ENCODE measurements at places on chromosomes 16 and 17.

GRCh38 chr16:71201556-71201955, 29.0 kb downstream of the HYDIN start:
- H3K4me1 ChIP-seq = no peaks in the 10 kb centered on the region
- no peaks in the 10 kb centered on the region for H3K36me3 ChIP-seq
- DNase-seq = no peak
- H3K27me3 ChIP-seq = no peaks in the 10 kb centered on the region
- H3K27ac ChIP-seq = no peak overlapping the region

DNA sequence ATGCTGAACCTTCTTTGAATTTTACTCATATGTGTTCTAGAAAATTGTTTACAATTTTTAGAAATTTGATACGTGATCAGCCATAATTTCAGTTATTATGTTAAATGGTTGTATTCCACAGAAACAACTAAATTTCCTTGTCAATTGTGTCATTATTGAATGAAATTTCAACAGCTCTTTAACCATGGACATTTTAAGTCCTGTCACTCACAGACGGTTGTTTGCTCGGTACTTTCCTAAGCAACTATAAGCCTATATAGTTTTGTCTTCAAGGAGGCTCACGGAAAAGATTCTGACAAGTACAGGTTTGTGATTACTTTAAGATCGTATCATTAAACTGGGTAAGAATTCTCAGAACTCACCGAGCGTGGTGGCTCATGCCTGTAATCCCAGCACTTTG, 31.8 kb downstream of the SLC39A11 start:
- DNase-seq = no peak
- no peaks in the 10 kb centered on the region for H3K4me1 ChIP-seq
- no peaks in the 10 kb centered on the region for H3K27me3 ChIP-seq
- no peak overlapping the region for H3K4me3 ChIP-seq
- no peaks in the 10 kb centered on the region for H3K36me3 ChIP-seq

DNA sequence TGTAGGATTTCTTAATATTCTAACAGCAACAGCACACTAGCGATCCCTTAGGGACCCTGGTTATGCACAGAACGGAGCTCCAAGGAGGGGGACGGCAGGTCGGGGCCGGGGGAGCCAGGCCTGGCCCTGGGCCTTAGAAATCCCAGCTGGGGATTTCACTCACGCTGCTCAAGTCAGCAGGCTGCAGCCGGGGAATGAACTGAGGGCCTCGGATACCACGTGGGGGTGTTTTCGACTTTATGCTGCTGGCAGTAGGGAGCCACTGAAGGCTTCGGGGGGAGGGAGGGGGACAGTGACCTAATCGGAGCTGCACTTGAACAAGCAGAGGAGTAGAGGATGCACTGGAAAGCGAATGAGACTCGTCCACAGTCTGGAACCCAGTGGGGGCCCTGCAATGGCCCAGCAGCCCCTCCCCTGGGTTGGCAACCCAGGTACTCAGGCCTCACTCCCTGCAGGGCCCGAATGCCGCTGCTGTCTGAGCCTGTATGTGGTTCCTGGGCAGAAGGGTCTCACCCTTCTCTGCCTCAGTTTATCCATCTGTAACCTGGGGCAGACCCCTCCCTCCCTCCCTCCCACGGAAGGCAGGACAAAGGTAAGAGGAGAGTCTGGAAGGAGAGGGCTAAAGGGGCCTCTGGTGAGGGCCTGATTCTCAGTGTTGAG, 53.7 kb downstream of the RPH3AL start:
- no peaks in the 10 kb centered on the region for H3K4me1 ChIP-seq
- H3K4me3 ChIP-seq = no peak overlapping the region
- no peaks in the 10 kb centered on the region for H3K36me3 ChIP-seq
- DNase-seq = no peak

DNA sequence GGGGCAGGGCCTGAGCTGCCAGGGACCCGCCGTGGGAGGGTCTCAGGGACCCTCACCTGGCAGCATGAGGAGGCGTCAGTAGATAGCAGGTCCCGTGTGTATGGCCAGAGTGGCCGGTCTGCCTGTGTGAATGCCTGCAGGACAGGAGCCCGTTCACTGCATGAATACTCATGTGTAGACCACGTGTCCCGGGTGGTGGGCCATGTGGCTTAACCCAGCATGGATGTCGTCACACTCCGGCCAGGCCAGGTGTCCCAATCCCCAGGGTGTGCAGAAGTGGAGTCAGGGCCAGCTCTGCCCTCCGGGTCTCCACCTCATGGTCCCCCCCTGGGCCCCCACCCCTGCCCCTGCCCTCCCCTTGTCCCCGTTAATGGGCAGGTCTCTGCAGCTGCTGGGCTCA, 53.7 kb downstream of the BAHCC1 start:
- no peak for DNase-seq
- H3K27me3 ChIP-seq = no peaks in the 10 kb centered on the region
- no peaks in the 10 kb centered on the region for H3K36me3 ChIP-seq
- H3K4me3 ChIP-seq = no peak overlapping the region
- H3K4me1 ChIP-seq = no peaks in the 10 kb centered on the region

DNA sequence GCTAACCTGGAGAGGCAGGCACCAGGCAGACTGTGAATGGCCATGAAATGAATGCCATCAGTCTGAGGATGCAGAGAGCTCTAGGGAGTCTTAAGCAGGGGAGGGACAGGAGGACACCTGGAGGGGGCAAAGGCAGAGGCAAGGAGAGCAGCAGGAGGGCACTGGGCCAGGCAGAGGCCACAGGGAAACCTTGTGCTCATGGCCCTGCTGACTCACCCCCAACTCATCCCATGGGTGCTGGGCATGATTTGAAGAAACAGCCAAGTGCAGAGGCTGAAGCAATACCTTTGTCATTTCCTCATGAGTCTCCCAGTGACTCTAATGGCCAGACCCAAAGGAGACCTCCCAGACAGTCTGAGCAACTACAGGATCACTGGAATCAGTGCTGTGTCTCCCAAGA, 141.4 kb downstream of the TMEM132E start:
- no peaks in the 10 kb centered on the region for H3K4me1 ChIP-seq
- no peaks in the 10 kb centered on the region for H3K36me3 ChIP-seq
- no peak overlapping the region for H3K27ac ChIP-seq
- no peak overlapping the region for H3K4me3 ChIP-seq
- H3K27me3 ChIP-seq = no peaks in the 10 kb centered on the region

GRCh38 chr17:58504826-58505351, 9.5 kb downstream of the MTMR4 start:
- H3K36me3 ChIP-seq = peaks cover 67% of the 10 kb centered on the region
- H3K4me3 ChIP-seq = no peak overlapping the region
- H3K27me3 ChIP-seq = no peaks in the 10 kb centered on the region
- no peak for DNase-seq

DNA sequence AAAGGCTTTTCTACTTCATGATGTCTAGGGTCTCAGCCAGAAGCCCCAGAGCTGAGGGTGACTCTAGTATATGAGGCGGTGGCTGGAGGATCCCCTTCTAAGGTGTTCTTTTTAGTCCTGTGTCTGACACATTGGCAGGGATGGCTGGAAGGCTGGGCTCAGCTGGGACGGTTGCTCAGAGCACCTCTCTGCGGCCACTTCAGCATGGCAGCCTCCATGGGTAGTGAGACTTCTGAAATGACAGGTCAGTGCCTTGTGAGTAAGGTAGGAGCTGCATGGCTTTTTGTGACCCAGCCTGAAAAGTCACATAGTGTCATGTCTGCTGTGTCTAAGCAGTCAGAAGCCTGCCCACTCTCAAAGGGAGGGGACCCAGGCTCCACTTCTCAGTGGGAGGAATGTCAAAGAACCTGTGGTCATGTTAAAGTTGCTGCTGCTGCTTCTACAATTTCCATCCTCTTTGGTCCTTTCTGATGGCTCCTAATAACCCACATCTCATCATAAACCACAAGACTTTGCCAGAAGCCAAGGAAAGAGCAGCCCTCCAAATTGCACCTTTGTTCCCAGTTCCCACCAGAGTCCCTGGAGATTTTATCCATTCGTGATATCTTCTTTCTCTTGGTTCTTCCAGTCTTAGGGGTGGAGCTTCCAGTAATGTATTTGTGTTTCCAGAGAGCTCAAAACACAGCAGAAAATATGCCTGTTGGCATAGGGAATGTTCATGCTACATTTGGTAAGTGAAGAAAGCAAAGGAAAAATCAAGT, 15.4 kb upstream of the KCNG4 start:
- no peaks in the 10 kb centered on the region for H3K36me3 ChIP-seq
- H3K4me3 ChIP-seq = no peak overlapping the region
- H3K27me3 ChIP-seq = 0 out of 2 replicates have a peak, but pooled peaks cover 3% of the 10 kb centered on the region
- DNase-seq = no peak
- no peaks in the 10 kb centered on the region for H3K4me1 ChIP-seq

- no peak overlapping the region for H3K27ac ChIP-seq
- 0 out of 2 replicates have a peak, but pooled peaks cover 1% of the 10 kb centered on the region for H3K4me1 ChIP-seq
- peaks cover 2% of the 10 kb centered on the region for H3K36me3 ChIP-seq
- no peak overlapping the region for H3K4me3 ChIP-seq
Observed at GRCh38 chr17:27320222-27320560, 26.3 kb downstream of the WSB1 start.

DNA sequence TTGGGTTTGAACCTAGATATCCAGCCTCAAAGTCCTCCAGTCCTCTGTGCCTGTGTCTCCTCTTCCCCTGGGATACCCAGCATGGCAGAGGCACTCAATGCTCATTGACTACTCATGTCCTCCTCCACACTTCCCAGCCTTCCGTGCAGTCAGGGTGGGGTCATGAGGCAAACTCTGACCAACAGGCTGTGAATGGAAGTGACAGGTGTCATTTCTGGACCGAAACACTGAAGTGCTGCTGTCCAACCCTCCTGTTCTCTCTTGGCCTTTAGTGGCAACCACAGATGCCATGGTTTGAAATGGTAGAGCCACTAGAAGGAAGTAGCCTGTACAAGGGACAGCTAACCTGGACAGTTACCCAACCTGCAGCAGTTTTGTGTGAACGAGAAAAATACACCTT, 46.7 kb upstream of the MAP3K14 start:
- no peak overlapping the region for H3K4me3 ChIP-seq
- DNase-seq = no peak
- no peaks in the 10 kb centered on the region for H3K27me3 ChIP-seq
- H3K4me1 ChIP-seq = peaks cover 5% of the 10 kb centered on the region
